Jurkat, Clone E6-1 (cell line): ENCODE measurements at places on chromosomes 6 and 20.
A peak's percentile ranks its signal among the peaks of the same experiment; 100 is the strongest.

DNA sequence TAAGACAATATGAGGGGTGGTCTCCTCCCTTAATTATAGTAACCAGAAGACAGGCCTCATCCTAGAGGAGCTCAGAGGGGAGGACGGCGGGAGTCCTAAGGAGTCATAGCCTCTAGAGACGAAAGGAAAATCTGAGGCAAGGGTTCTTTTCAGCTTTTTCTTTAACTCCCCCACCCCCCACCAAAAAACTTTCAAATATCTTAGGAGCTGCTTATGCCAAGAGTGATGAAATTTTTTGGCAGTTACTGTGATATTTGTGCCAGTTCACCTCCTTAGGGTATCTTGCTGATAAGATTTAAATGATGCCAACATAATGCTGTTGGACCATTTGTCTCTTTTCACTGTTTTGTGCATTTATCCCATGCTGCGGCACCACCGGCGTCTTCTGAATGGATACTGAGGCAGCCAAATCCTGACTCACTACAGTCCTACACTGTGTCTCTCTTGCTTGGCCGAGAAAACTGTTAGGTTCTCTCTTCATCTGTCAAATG, 44.5 kb upstream of the DSE start:
- no peak for DNase-seq

- DNase-seq = peak; percentile 78
Measured at GRCh38 chr20:13430346-13431002, 208.3 kb downstream of the TASP1 start.

DNA sequence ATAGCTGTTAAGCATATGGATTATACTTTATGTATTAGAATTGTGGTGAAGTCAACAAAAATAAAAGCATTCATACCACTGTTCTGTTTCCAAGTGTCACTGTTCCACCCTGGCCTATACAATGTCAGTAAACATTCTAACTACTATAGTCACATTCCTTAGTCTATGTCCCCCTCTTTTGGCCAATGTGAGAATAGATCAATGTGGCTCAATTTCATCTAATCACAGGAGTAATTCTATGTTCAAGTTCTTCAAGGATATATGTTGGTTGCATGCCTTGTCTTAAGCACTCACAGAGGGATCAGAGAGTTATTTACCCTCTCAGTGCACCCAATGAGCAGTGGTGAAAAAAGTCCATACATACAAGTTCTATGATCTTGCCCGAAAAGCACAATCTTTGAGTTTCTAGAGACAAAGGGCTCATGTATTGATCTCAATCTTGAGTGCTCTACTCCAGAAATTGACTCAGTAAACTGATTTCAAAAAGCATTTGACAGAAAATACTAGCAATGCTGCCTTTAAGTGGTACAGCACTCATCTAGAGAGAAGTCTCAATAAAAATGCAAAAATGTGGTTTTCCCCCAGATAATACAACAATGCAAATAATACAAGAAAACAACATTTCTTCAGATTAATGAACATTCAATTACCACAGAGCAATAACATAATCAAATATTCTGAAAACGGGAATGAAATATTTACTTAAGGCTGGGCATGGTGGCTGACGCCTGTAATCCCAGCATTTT, 16.5 kb downstream of the SMLR1 start:
- peak; percentile 26 for DNase-seq

GRCh38 chr6:132661906-132662305, 2.9 kb upstream of the TAAR1 start:
- no peak for DNase-seq

- DNase-seq = no peak
Measured at GRCh38 chr6:3081960-3082359, 13.7 kb downstream of the RIPK1 start.

DNA sequence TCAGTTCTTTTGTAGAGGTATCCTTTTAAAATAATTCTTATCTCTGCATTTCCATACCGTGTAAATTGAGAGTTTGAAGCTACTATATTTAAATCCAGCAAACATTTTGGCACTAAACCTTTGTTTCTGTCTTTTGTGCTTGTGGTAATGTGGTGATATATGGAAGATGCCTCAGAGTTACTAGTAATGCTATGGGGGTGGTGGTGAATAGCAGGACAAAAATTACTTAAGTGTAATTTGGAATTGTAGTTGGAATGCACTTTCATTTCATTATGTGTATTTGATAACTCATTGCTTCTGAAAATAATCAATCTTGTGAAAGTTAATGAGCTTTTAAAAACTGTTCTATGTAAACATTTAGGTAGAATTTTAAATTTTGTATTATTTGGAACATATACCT, 404.5 kb downstream of the PHF3 start:
- no peak for DNase-seq
